ENCODE measurements at places on chromosomes 16 and 17.

DNA sequence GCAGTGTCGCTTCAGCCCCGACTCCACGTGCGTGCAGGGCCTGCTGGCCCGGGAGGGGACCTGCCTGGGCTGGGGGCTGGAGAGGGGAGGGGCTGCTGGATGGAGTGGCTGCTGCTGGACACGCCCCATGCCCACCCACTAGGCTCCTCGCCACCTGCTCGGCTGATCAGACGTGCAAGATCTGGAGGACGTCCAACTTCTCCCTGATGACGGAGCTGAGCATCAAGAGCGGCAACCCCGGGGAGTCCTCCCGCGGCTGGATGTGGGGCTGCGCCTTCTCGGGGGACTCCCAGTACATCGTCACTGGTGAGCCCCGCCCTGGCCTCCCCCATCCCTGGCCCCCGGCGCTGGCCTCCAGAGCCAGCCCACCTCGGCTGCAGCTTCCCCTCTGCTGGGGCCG lies 2.4 kb downstream of the BRICD5 start:
- DNase-seq = no peak

GRCh38 chr17:55327225-55328088 lies 62.7 kb downstream of the HLF start:
- no peak for DNase-seq

DNA sequence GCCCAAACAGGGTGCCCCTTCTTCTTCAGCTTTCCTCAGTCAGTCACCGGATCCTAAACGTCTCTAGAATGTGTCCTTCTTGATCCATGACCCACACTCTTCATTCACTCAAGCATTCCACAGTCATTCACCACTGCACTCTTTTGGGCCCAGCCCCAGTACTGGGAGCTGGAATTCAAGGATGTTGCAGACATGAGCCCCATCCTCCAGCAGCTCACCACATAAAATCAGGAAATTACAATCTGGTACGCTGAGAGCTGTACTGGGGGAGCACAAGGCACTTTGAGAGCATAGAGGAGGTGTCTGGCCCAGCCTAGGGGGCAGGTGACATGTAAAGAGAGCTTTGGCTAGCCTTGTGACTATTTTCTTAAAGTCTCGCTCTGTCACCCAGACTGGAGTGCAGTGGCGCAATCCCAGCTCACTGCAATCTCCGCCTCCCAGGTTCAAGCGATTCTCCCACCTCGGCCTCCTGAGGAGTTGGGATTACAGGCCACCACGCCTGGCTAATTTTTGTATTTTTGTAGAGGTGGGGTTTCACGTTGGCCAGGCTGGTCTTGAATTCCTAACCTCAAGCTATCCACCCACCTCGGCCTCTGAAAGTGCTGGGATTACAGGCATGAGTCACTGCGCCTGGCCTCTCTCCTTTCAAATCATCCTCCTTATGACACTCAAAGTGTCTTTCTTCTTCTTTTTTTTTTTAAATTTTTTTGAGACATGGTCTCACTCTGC lies 18.7 kb downstream of the CES4A start:
- DNase-seq = no peak

DNA sequence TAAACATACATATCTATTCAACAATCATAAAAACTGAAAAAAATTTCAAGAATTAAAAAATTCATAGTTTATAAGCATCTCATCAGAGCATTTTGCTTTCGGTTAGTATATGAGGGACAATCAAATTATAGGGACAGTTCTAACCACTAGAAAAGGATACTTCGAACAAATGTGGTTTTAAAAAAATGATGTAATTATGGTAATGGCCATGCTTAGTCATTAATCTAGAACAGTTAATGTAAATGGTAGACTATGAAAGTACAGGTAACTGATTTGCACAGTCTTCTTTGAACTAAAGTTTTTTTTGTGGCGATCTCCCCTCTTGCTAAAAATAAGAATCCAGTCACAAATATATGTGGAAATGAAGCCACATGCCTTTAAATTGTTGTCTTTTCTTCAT lies 63.5 kb upstream of the PHOSPHO1 start:
- DNase-seq = no peak

All from activated CD4-positive, alpha-beta T cell treated with anti-CD3 and anti-CD28 coated beads, Interleukin-2, amount 50 U/mL, for 48 hours (primary cell).